ENCODE measurements at places on chromosomes 4 and X.
A peak's percentile ranks its signal among the peaks of the same experiment; 100 is the strongest.

DNA sequence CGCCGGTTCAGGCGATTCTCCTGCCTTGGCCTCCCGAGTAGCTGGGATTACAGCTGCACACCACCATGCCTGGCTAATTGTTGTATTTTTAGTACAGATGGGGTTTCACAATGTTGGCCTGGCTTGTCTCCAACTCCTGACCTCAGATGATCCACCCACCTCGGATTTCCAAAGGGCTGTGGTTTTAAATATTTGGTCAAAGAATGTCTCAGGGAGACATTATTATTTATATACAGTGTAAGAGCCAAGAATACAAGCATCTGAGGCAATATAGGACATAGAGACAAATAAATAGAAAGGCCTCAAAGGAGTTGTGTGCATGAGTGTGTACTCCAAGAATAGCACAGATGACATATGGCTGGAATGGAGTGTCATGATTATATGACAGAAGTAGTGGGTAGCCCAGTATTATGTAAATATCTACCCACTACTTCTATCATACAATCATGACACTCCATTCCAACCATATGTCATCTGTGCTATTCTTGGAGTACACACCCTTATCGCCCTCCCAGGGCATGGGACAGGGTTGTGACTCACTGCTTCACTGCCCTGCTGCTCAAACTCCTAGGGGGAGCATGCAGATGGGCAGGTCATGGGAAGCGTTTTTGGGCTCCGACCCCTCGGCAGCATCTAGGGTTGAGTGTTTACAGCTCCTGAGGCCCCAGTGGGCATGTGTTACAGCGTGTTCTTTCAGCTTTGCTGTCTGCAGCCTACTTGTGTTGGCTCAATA is 1649.8 kb upstream of the PCDH10 start:
- DNase-seq = no peak

GRCh38 chr4:170047771-170048354 is 21.7 kb upstream of the MFAP3L start:
- peak; percentile 43 for DNase-seq

- no peak for DNase-seq
These were observed 31.9 kb downstream of the REPS2 start for GRCh38 chrX:16978193-16978984.

DNA sequence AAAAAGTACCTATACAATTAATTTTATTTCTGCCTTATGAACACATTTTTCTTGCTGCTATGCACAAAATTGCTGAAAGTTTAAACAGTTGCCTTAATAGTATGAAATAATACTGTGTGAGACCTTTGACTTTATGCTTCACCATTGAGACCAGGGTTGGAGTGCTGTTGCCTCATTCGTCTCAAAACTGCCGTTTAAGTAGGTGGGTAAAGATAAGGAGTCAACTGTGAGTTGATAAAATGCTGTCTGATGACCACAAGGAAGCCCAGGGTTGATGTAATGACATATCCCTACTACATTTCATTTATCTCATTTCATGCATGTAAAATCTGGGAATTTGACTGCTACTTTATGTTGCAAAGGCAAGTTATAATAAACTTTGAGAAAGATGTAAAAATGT is 23.4 kb downstream of the STK26 start:
- DNase-seq = no peak

DNA sequence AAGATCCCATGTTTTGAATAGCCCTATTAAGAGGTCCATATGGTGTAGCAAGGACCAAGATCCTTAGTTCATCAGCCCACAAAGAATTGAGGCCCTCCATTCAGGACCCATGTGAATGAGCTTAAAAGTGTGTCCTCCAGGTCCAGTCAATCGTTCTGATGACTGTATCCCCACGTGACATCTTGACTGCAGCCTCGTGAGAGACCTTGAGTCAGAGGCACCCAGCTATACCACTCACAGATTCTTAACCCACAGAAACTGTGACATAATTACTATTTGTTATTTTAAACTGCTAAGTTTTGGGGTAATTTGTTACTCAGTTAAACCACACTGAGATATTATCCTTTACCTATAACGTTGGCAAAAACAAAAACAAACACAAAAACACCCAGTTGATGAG is 62.4 kb downstream of the ZNF182 start:
- DNase-seq = no peak

DNA sequence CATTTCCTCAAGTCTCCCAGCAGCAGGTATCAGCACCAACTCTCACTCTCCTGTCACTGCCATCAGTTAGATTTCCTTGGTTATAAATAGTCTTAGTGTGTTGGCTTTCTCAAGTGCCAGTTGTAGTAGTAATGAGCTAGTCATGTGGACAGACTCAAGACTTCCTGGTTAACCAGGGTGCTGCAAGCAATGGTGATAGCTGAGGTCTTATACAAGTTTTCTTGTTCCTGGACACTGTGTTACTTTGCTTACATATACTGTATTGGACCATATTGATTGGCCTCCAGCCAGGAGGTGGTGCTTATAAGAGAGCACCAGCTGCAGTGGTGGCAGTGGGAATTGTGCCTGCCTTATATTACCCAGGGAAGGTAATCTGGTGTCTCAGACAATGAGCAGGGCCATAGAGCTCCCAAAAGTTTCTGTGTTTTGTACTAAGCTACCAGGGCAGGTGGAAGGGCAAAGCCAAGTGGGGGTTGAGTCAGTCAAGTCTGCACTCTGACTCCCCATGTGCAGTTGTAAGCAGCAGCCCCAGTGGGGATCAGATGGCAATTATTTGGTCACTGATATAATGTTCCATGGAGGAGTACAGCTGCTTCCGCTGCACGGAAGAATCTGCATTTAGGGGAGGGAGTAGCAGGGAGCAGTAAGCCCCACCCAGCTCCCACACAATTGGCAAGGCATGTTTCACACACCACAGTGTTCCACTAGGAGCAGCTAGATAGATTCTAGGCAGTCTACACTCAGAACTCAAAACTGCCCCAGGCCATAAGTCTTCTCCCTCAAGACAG is 24.1 kb upstream of the ZDHHC15 start:
- DNase-seq = no peak

DNA sequence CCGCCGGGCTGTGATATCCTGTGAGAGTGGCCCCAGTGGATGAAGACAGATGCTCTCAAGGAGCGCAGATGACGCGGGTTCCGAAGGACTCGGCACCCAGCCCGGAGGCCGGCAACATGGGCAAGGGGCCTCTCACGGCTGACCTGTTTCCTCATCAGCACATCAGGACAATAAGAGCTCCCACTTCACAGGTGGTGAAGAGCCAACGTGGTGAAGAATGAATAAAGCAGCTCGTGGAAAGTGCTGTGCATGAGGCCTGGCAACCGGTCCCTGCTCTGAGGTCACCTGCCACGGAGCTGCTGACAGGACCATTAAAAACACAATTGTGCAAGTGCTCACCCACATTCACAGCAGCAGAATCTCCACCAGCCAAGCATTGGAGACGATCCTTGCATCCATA is 22.9 kb downstream of the ABLIM2 start:
- no peak for DNase-seq

DNA sequence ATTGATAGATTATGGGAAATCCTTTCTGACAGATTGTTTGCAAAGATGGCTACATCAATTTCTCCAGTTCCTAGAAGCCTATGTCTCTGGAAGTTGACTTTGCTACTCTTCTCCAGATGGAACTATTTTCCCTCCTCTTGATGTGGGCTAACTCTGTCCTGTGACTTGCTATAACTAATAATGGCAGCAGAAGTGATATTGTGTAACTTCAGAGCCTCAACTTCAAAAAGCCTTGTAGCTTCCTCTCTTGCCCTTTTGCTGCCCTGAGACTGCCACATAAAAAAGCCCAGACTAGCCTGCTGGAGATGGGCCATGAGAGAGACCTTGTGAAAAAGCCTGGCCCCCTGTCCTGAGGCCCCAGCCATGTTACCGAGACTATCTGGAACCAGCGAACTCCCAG is 210.7 kb upstream of the SLC7A11 start:
- DNase-seq = no peak

- DNase-seq = no peak
These were observed 680.1 kb upstream of the GRIA3 start for GRCh38 chrX:122504026-122504425.

DNA sequence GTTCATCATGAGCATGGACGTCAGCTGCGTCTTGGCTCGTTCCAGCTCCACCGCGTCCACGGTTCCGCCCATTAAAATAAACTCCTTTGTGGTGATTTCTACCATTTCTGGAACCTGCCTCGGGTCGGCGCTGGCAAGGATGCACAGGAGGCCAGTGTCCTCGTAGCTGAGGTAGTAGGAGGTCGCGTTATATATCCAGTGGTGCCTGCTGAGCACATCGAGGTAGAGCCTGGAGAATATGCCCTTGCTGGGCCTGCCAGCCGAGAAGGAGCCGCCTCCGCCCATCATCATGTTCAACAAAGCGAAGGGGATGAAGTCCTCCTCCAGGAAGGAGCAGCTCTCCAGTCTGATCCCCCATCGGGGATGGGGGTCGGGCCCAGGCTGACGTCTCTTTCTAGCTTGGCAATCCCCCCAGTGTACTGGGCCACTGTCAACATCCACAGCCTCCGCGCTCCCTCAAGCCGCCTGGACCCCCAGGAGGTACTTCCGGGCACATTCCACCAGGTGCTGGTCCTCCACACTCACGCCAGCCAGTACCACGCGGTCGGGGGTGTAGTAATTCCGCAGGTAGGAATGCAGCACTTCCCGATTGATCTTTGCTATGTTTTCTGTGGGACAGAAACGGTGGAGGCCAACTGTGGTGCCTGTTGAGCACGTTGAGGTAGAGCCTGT is 120.9 kb upstream of the GRID2 start:
- no peak for DNase-seq

- DNase-seq = no peak
These were observed 92.7 kb downstream of the STK32B start for GRCh38 chr4:5143940-5144339.

DNA sequence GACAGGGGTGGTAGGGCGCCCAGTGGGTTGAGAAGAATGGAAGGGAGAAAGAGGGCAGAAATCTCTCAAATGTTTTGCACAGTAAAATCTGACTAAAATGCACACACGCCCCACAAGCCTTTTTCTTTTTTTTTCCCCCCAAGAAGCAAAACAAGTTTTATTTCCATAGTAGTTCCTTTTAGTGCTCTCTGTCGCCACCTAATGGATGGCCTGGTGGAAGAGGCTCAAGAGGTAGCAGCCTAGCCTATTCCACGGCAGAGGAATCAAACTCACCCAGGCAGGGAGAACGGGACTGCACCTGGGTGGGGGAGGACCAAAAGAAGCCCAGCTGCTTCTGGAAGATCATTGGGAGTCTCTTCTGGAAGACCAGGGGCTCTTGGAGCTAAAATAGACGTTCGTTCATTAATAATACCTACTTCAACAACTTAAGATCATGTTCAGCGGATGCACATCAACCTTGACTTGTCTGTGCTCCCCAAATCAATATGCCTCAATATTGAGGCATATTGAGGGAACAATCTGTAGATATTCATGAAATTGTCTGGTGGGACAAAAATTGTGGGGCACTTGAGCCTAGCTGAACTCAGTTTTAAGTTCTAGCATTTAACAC is 31.6 kb upstream of the IRAK1 start:
- DNase-seq = peak; percentile 64

GRCh38 chr4:11368701-11369115 is 60.0 kb downstream of the HS3ST1 start:
- DNase-seq = no peak

GRCh38 chr4:70915874-70916559 is 13.8 kb downstream of the MOB1B start:
- no peak for DNase-seq

DNA sequence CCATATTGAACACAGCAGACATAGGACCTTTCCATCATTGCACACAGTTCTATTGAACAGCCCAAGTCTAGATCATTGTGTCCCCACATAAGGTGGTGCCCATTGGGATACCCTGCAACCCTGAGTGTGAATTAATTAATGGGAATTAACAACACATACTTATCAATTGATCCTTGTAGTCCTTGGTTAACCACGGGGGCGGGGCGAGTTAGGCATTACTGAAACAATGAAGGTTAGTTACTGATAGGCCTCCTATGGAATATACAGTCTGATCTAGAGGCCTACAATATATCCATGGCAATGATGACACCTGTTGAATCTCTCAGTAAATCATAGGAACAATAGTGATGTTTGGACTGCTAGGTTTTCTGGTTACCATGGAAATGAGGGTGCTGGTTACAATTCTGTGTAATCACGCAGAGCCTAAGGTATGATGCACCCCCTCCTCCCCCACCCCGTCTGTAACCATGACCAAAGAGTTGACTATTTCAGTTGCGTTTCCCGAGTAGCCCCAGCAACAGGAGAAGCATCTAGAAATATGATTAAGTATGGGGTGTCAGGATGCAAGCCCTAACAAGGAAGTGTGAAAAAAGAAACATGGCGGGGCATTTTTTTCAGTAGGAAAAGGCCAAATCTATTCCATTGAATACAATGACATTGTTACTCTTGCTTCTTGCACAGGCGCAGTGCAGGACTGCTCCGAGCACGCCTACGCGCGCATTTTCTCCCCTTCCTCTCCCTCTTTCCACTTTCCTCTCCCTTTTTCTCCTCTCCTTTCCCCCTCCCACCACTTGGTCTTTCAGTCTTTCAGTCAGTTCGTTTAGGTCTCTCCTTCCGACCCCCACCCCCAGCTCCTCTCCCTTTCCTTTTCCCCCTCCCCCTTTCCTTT is 677 bp upstream of the NONO start:
- peak; percentile 43 for DNase-seq

GRCh38 chr4:56874166-56874565 is 33.5 kb upstream of the REST start:
- DNase-seq = no peak

- no peak for DNase-seq
These were observed 97.8 kb downstream of the DOCK11 start for GRCh38 chrX:118593407-118593806.

GRCh38 chrX:121831601-121832000 is 784.2 kb downstream of the GLUD2 start:
- no peak for DNase-seq

DNA sequence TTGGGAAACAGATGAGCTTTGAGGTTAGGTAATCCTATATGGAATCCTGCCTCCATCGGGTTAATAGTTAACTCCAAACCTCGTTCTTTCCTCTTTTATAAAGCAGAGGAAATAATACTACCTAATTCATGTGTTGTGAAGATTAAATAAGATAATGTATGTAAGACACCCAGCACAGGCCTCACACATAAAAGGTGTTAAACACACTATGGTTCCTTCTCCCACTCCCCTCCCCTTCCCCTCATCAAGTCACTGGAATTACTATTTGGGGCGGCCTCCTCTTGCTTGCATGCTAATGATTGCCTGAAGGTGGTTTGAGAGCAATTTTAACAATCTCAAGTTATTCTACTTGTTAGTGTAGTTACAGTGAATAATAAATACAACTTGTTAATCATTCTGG is 404.4 kb upstream of the RASGEF1B start:
- no peak for DNase-seq

- no peak for DNase-seq
These were observed 226.8 kb downstream of the CAMK2D start for GRCh38 chr4:113534711-113535110.

DNA sequence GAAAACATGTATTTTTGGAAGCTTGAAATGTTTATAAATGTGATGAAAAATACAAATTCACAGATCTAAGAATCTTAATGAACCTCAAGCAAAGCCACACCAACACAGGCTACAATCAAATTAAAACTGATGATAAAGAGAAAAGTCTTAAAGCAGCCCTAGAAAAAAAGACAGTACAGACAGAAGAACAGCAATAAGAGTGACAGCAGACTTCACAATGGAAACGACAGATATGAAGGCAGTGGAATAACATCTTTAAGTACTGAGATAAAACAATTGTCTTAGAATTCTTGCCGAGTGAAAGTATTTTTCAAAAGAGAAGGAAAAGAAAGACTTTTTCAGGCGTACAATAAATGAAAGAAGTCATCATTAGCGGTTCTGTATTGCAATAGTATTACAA is 423.6 kb upstream of the LCORL start:
- no peak for DNase-seq
